Activated CD8-positive, alpha-beta memory T cell treated with anti-CD3 and anti-CD28 coated beads, Interleukin-2, amount 50 U/mL, for 48 hours (primary cell): ENCODE measurements at places on chromosomes 4 and X.

DNA sequence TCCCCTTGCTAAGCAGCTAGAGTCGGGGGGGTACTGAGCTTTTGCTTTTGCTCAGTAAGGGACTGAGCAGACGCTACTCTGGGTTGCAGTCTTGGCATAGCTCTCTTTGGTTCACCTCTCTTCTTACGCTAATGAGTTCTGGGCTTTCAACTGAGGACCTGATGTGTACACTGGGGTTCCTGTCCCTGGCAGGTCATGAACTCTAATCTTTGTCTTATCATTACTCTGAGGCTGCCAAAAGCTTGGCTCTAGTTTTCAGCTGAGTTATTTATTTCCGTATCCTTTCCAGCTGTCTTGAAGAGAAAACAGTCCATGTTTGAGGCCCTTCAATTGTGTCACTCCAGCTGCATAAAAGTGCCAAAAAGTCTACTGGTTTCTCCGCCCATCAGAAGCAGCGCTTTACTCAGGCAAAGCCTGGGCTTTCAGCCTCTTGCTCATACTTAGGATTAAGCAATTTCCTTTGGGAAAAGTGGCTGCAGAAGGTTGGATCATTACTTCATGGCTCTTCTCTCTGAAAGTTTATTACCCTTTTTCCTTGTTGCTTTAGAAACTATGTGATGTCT, 121.0 kb upstream of the STOX2 start:
- no peak for DNase-seq

DNA sequence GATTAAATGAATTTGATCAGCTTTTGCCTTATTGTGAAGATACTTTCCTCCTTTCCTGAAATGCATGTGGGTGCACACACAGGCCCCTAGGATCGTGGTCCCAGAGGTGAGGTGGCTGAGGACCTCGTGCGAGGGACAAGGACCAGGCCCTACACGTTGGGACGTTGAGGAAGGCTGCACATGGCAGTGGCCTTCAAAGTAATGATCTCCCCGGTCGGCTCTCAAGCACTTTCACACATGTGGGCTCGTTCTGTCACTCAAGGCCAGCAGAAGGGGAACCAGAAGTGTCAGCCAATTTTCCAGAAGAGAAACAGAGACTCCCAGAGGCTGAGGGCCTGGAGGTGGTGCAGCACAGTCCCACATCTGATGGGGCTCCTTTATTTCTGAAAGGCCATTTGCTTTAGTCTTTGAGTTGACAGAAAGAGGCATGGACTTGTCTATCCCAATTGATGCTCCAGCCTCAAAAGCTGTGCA, 196.8 kb downstream of the AFAP1 start:
- DNase-seq = no peak

DNA sequence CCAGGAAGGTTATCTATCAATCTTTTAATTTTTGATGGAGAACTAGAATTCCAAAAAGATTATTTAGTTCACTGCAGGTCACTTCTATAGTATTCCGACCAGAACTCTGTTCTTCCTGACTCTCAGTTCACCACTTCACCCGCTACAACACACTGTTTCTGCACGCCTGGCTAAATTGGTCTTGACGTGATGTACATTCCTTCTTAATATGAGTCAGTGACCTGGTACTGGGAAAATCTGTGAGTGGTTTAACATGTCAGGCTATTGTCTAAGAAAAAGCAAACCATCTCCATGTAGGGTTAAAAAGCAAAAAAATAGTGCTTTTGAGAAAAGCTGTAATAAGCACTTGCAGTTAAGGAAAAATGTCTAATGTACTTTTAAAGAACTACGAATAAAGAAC, 120.4 kb downstream of the NDST3 start:
- no peak for DNase-seq

DNA sequence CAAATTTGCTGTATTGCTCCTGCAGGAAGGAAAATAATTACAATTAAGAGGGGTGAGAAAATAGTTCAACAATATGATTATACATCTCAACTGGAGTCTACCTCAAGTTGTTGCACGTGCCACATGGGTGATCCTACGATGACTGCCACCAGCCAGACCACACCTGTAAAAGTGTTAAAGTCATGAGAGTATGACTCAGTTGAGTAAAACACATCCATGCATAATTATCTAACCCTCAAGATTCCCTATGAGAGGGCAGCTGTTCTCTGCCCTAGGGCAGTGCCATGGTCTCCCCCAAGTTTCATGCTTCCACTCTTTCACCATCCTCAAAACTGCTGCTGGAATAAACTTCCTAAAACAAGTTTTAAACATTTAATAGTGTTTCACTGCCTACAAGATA, 44.1 kb downstream of the QRFPR start:
- no peak for DNase-seq

DNA sequence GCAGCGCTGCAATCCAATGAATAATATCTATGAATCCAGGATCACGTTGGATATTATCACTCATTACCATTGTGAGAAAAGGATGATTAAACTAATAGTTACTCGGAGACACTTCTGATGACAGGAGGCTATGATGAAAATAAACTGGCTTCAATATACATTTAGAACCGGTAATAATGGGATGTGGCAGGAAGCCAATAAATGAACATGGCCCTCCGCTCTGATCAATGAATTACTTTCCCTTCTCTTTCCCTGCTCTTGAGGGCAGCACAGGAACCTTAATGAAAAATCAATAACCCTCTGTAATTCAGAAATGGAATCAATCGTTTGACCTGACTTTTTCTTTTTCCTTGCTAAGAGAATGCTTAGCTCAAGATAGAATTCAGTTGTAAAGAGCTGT, 103.9 kb upstream of the PAQR3 start:
- no peak for DNase-seq

- DNase-seq = no peak
Measured at GRCh38 chr4:41323706-41324105, 67.0 kb downstream of the UCHL1 start.

- DNase-seq = no peak
Measured at GRCh38 chr4:11931266-11931820, 502.6 kb upstream of the HS3ST1 start.

DNA sequence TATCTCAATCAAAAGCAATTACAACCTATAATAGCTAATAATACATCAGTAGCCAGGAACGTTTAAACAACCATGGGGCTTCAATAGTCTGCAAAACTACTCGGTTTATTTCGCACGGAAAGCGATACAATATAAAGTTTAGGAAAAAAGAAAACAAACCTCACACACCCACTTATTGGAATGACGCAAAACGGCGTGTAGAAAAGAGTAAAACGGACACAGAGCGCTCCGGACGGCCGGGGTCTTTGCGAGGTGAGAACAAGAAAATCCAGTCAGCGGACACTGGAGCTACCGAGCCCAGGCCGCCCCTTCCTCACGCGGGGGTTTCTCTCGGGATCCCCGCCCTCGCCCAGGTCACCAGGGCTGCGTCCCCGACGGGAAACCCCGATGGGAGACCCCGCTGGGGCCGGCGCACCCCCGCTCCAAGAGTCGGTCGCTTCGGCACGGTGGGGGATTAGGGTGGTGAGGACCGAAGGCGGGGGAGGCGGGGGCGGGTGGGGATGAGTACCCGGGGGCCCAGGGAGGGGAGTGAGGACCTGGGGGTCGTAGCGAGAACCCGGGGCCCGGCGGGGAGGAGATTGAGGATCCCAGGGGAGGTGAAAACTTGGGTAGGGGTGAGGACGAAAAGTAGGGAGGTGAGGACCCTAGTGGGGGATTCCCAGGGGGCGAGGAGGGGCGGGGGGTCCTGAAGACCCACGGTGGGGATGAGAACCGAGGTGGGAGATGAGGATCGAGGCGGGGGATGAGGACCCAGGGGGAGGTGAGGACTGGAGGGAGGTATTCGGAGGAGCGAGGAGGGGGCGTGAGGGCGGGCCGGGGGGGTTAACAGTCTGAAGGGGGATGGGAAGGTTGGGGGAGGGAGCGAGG, 737 bp downstream of the NELFA start:
- DNase-seq = no peak

- DNase-seq = no peak
Measured at GRCh38 chr4:147381749-147382148, 99.1 kb upstream of the EDNRA start.
